Ureter (tissue), 1 donor: ENCODE measurements at places on chromosomes 12 and 14. TPM values are rescaled to one million over a fixed set of nuclear protein-coding genes. Genes with fewer than 3 reads are reported as not detected.

GRCh38 chr12:49545815-49546214, 7.0 kb downstream of the KCNH3 start:
- no peak for DNase-seq

RFLNA gene
- 1.1 TPM for total RNA-seq

DNA sequence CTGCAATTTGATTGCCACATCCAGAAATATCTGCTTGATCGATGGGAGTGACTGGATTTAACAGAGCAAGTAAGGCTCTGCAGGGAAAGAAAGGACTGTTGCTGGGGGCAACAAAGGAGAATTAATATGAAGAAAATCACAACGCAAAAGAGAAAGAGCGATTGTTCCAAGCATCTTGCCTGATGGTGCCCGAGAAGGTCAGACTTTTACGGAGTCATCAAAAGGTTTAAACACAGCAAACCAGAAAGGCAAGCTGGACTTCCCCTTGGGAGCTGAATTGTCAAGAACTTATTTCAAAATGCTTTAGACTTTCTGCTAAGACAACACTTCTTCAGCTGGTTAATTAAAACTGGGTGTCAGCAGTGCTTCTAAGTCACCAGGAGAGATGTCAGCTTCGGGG, 791.5 kb downstream of the MED13L start:
- no peak for DNase-seq

- DNase-seq: no peak
Measured at GRCh38 chr14:31489691-31490090, 1.9 kb upstream of the GPR33 start.

STON2 gene
- 61.4 TPM for total RNA-seq

LMNTD1 gene
- total RNA-seq: not detected

GRCh38 chr14:22188318-22188717, 400.7 kb downstream of the DAD1 start:
- DNase-seq: no peak

SLC5A8 gene
- not detected for total RNA-seq

GRCh38 chr12:58372298-58372697, 430.9 kb downstream of the ATP23 start:
- no peak for DNase-seq

DNA sequence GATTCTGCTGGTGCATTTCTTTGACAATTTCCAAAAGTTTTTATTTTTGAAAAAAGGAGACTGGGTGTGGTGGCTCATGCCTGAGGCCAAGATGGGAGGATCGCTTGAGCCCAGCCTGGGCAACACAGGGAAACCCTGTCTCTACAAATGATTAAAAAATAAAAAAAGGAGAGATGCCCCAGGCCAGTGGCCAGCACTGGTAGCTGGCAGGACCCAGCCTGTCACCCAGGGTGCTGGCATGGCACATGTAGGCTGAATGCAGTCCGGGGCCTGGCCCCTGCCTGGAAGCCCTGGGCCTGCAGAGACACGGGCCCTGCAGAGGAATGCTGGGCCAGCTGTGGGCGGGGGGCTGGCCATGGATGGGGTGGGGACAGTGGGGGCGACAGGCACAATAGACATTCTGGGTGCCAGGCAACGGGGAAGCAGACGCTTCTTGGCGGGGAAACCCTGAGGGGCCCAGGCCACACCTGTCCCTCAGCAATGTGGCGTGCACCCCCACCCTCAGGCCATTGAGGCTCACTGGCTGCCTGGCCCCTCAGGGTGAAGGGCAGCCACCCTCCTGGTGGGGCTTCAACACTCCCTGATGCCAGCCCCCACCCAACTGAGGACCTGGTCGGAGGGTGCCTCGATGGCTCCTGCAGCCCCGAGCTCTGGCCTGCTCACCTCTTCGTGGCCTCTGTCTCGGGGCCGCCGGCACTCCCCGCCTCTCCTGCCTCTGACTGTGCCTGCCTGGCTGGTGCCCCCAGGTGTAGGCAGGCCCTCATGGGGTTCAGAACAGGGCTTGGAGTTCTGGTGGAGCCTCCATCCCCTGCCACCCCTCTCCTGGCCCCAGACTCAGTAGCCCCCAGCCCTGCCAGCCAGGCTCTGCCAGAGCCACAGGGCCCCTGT, 12.1 kb downstream of the TRMT61A start:
- DNase-seq: no peak

- peak; percentile 56 for DNase-seq
Measured at GRCh38 chr12:128387811-128388422, 120.9 kb downstream of the TMEM132C start.

ERBB3 gene
- total RNA-seq: 129 TPM

SPTLC2 gene
- total RNA-seq: 49.9 TPM

DNA sequence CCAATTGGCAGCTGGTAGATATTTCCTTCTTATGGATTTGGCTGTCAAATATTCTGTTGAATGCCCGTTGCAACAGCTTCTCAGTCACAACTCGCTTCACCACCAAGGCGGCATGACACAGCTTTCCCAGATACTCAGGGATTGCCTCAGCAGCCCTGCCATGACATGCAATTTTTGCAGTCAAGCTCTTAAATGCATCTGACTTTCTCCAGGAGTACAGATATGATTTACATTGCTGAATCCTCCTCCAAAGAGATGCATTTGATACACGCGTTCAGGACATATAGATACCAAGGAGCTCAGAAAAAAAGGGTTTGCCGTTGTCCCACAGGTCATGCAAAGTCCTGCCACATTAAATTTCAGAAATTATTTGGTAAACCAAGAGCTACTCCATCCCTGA, 6.5 kb downstream of the KRT5 start:
- DNase-seq: no peak

DNA sequence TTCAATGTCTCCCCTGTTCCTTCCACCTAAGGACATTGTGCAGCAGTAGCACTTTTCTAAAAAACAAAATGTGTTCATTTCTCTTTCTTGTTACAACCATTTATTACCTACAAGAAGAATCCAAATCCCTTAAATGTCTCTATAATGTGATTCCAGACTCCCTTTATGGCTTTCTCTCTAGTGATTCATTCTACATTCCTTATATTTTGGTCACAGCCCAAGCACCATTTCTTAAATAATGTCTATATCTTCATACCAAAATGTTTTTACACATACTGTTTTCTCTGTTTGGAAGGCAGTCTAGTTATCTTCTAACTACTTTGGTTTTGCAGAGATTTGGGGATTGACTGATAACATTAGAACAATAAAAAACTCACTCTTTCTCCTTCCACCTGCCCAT, 1037.3 kb upstream of the FLRT2 start:
- no peak for DNase-seq

GRCh38 chr12:67996347-67996746, 7.1 kb downstream of the IFNG-AS1 start:
- no peak for DNase-seq

GRCh38 chr14:104431351-104431928, 148.1 kb upstream of the C14orf180 start:
- DNase-seq: no peak

GSC gene
- not detected for total RNA-seq

TAS2R14 gene
- total RNA-seq: 8.0 TPM

GRCh38 chr12:104142543-104142942, 4.5 kb upstream of the NFYB start:
- no peak for DNase-seq

GRCh38 chr12:50102646-50103309, 1.0 kb upstream of the GPD1 start:
- DNase-seq: no peak

DNA sequence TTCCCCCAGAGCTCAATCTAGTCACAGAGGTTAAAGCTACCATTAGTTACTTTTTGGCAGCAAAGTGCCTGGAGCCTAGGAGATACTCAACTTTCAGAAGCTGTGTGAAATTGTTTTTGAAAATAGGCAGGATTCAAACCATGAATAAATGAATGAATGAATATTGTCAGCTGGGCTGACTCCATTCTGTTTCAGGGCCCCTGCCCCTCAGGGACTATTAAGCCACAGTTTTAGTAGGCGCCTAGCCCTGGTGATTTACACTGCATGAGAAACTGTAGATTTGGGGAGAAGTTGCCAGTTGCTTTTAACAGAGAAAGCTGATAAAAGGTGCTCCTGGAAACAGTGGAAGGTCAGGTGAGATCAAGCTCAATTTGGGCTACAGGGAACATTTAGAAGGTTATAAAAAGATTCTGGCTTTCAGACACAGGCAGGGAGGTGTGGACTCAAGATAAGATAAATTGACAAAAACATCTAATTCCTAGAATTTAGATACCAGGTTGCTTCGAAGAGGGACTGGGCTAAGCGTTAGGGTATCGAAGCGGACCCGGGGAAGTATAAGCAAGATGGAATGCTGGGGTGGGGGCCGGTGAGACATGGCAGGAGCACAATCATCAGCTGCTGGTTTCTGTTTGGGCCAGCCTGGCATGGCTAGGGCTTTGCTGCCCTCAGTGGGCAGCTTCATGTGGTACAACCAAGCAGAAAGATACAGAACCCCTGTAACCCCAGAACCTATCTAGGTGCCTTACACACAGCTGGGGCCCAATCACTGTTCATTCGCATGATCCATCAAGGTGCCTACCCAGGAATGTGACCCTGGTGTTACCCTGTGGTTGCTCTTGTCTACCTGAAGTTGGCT, 14.9 kb upstream of the CELA1 start:
- no peak for DNase-seq

AKAP6 gene
- 16.5 TPM for total RNA-seq

DNA sequence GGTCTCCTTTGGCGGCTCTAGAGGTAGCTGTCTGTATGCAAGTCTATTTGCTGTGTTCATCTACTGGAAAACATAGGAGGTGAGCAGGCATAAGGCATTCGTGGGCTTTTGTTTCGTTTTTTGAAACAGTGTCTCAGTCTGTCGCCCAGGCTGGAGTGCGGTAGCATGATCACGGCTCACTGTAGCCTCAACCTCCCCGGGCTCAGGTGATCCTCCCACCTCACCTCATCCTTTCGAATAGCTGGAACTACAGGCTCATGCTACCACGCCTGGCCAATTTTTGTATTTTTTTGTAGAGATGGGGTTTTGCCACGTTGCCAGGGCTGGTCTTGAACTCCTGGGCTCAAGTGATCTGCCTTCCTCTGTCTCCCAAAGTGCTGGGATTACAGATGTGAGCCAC, 27.5 kb downstream of the FLVCR2 start:
- no peak for DNase-seq

- DNase-seq: no peak
Measured at GRCh38 chr12:44603701-44604100, 272.4 kb downstream of the NELL2 start.

DNA sequence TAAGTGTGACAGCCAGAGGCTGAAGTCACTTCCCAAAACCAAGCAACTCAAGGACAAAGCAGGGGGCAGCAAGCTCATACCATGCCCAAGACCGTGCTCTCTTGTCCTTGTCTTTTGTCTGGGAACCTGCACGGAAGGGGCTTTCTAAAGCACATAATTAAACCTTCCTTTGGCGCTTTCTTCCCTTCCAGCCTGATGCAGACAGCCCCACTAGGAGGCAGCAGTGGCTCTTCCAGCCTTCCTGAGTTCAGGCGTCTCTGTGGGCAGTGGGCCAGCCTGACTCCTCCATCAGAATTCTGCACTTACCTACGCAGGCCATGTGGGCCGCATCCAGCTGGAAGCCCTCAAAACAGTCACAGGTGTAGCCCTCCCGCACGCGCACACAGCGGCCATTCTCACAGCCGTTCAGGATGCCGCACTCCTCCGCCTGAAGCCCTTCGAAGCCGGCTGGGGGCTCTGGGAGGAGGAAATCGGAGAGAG, 7.6 kb downstream of the ISCA2 start:
- peak; percentile 68 for DNase-seq

DNA sequence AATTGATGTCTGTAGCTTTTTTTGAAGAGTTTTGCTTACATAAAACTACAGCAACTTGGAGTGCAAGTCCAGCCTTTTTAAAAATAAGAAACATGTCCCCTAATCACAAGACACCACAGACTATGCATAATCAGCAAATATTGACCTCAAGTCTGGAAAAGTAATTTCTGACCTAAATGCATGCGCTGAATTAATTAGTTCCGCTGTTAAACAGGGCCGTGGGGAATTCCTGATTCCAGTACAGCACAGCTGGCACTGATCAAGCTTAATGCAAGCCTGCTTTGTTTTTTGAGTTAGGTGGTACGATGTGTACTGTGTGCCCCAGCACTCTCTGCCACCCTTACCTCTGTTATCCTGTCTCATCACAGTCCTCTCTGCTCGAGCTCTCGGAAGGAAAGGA, 9.2 kb downstream of the MLH3 start:
- DNase-seq: no peak

FAM186B gene
- total RNA-seq: 1.2 TPM

DNA sequence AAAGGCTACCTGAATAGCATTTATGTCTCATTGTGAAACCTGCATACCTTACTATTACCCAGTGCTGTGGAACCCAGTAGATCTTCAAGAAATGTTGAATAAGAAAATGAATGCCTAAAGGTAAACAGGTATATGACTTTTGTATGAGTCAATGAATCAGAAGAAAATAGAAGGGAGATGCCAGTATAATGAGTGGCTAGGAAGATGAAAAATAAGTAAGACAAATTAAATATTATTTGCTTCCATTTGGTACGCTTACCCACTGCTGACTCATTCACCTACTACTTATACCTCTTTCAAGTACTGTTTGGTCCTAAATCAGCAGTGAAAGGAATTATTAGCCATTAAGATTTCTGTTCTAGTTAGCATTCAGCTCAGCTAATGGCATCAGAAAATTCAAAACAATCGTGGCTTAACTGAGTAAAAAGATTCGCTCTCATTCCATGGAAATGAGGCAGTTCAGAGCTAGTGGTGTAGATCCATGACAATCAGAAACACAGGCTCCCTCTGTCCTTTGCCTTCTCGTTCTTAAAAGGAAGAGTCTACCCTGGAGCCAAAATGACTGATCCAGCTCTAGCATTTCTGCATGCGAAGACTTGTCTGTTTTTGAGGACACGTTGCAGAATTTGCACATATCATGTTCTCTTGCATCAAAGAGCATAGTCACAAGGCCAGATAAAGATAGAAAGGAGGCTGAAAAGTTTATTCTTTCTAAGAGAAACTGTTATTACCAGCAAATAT, 705.8 kb upstream of the USP15 start:
- no peak for DNase-seq

DNA sequence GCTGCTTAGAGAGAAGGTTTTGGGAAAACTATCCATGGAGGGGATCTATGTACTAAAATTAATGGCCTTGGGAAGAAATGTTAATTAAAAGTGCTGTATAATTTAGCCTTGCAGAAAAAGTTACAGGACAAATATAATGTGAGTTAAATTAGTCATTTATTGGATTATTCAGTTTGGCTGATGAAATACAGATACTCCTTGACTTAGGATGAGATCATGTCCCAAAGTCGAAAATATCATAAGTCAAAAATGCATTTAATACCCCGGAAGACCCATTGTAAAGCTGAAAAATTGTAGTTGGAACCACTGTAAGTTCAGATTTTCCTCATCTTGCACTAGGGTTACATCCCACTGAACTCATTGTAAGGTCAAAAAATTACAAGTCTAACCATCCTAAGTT, 9.7 kb downstream of the RTRAF start:
- no peak for DNase-seq

DHRS4L2 gene
- 30.3 TPM for total RNA-seq

- DNase-seq: no peak
Measured at GRCh38 chr14:72532686-72533454, 361.0 kb downstream of the DPF3 start.

GRCh38 chr12:10966314-10966713, 20.4 kb downstream of the TAS2R50 start:
- no peak for DNase-seq

- DNase-seq: no peak
Measured at GRCh38 chr12:53036802-53037201, 13.1 kb upstream of the TNS2 start.
